ENCODE measurements at places on chromosomes 3 and 15.
A peak's percentile ranks its signal among the peaks of the same experiment; 100 is the strongest.

GRCh38 chr15:22794063-22794462 lies 7.6 kb downstream of the NIPA1 start:
- no peak for DNase-seq

- no peak for DNase-seq
These were observed 60.2 kb downstream of the MAP3K13 start for GRCh38 chr3:185423178-185423577.

- DNase-seq: no peak
These were observed 36.5 kb downstream of the HCN4 start for GRCh38 chr15:73331991-73332925.

GRCh38 chr3:50587373-50587772 lies 18.1 kb downstream of the HEMK1 start:
- no peak for DNase-seq

DNA sequence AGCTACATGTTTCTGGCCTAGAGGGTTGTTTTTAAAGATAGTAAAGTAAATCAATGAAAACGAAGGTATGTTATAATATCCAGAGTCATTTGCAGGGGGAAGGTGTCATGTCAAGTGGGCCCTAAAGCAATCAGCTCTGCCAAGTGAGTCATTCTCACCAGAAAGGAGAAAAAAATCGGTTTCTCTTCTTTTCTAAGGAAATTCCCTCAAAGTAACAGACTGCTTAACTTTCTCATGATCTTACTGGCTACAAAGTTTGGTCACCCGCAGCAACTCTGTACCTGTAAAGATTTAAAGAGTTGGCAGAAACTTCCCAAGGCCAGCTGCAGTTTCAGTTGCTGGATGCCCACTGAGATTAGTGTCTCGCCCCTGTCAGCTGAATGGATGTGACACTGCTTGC lies 5.5 kb upstream of the FSIP1 start:
- DNase-seq: no peak

DNA sequence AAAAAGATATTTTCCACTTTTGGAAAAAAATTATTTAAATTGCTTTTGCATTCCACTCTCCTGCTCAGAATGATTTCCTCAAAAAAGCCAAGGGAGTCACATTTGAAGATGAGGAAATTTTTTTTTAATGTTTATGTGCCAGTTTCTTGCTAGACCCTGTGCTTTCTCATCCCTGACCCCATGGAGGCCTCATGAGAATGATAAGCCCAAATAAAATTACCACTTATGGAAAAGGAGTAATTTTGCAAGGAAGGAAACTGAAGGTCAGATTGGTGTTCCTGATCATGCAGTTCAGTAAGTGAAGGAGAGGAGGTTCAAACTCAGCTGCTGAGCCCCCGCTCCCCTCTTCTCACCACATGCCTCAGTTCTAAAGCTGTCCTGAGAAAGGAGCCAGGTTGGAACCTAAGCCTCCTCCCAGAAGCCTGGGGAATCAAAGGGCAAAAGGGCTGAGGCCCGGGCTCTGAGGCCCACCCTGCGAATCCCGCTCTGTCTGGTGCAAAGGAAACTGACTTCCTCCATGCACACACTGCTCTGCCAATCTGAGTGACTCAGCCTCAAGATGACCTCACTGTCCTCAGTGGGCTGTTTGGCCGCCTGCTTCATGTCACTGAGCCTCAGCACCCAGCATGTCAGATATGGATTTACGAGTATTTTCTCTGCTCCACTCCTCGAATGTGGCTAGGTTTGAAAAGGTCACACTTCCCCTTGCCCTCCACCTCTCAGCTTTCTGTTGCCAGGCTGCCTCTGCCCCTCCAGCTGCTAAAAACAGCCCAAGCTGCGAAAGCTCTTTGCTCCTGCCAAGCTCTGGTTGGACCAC lies 56.9 kb upstream of the FLNB start:
- DNase-seq: no peak

DNA sequence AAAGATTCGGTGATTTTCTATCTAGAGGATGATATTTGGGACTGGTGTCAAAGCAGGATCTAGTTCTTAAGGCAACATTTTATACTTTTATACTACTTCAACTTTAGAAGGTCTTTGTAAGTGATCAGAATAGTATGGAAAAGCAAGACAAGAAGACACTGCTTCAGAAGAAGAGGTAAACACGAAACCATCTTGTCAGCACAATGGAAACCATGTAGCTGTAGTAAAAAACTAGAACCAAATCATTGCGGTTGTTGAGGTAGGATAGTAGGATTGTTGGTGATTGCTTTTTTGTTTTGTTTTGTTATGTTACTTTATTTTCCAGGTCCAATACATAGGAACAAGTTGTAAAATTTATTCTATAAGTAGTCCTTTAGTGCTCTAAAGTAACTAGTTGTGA lies 40.0 kb downstream of the SEMA6D start:
- no peak for DNase-seq

- no peak for DNase-seq
These were observed 186.4 kb upstream of the NANOGP8 start for GRCh38 chr15:35271371-35272043.

- no peak for DNase-seq
These were observed 18.2 kb upstream of the JMJD7 start for GRCh38 chr15:41809526-41810220.

DNA sequence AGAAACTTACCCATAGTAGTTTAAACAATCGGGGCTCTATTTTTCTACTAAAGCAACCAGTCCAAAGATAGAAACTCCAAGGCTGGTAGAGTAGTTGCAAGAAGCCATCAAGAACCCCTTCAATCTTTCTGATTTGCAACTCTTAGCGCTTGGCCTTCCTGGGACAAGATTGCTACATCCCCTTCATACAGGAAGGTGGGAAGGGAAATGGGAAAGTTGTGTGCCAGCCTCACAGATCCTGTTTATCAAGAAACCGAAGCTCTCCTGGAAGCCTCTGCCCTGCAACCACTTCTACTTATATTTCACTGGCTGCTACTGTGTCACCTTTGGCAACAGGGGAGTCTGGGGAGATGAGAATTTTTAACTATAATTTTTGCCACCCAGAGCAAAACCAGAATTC lies 46.2 kb downstream of the OSBPL10 start:
- peak; percentile 71 for DNase-seq

DNA sequence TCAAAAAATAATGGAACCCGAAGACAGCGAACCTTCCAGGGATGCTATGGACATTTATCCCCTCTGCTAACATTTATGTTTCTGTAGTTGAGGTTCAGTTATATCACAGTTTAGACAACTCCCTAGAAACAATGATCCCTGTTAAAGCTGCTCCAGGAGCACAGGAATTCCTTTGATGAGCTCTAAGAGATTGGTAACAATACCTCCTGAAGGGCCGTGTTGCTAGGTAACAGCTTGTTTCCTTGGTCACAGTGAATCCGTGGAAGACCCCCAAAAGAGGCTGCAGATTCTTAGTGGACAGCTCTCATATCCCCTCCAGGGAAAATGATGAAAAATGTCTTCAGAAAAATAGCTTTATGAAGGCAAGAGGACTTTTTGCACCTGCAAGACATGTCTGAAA lies 160.2 kb downstream of the SERPINI1 start:
- DNase-seq: no peak

DNA sequence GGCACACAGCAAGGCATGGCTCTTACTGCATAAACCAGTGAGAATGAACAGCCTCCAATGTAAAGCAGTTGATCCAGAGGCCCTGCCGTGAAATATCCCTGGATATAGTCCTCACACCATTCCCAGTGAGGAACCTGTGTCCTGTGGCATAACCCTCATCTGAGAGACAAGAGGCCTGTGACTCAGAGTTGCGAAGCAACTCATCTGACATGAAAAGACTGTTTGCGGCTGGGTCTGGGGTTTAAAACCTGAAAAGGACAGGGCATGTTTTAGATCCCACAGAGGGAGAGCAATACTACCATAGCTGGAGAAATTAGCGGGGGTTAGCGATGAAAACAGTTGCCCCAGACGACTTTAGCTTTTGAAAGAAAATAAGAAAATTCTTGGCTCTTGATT lies 165.3 kb upstream of the BHLHE40 start:
- no peak for DNase-seq

GRCh38 chr3:32614956-32615355 lies 44.3 kb upstream of the DYNC1LI1 start:
- DNase-seq: peak; percentile 83

DNA sequence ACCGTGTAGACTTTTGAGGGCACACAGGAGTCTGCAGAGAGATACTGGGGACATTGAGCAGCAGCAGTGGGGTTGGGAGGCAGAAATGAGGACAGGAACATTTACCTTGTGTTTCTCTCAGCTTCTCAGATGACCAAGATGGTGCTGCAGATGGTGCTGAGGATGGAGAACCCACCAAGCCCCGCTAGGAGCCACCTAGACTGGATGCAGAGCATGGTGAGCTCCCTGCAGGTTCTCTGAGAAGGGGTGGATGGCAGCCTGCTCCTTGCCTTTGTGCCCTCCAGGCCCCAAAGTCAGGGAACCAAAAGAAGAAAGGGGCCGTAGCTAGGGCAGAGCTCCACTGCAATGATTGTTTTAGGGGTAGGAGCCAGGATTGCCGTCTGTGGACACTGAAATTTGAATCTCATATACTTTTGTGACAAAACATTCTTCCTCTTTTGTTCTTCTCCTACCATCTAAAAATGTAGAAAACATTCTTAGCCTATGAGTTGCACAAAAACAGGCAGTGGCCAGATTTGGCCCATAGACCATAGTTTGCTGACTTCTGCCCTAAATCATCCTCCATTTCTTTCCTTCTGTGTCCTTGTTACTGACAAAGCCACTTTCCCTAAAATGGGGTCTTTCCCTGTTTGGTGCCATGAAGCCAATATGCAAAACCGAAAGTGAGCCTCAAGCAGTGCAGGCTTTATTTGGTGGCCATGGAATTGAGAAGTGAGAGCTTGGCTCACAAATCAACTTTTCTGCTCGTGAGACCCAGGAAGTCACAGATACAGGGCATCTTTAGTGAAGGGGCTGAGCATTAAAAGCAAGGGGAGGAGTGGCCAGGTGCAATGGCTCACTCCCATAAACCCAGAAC lies 11.9 kb upstream of the MUC20 start:
- DNase-seq: no peak

DNA sequence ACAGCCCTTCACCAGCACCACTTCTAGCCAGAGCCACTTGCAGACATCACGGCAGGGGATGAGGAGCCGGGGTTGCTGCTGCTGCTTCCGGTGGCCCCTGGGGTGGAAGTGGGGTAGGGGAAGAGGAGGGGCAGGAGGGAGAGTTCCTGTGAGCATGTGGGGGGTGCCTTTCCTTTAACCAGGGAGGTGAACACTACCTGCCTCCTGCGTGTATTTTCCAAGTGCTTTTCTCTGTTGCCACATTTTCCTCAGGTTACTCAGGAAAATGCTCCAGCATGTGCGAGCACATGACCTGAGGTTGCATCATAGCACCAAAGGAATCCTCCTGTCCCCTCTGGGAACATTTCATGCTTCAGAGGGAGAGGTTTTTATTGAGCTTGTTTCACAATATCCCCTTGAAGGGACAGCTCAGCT lies 12.2 kb upstream of the SACM1L start:
- DNase-seq: no peak

GRCh38 chr15:60021589-60022378 lies 17.7 kb downstream of the FOXB1 start:
- DNase-seq: no peak

- no peak for DNase-seq
These were observed 527.5 kb downstream of the NTRK3 start for GRCh38 chr15:87728998-87729397.

GRCh38 chr3:78026318-78026828 lies 986.5 kb downstream of the ROBO2 start:
- no peak for DNase-seq

DNA sequence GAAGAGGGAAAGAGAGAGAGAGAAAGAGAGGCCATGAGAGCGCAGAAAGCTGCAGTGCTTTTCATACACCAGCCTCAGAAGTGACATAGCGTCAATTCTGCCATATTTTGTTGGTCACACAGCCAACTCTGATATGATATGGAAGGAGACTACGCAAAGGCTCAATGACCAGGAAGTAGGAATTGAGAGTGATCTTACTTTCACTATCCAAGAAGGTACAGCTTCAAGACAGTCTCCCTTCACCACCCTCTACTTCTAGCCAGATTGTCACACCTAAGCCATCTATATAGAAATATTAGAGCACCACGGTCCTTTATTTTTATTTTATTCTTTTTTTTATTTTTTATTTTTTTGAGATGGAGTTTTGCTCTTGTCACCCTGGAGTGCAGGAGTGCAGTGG lies 21.1 kb downstream of the PARP15 start:
- DNase-seq: no peak

DNA sequence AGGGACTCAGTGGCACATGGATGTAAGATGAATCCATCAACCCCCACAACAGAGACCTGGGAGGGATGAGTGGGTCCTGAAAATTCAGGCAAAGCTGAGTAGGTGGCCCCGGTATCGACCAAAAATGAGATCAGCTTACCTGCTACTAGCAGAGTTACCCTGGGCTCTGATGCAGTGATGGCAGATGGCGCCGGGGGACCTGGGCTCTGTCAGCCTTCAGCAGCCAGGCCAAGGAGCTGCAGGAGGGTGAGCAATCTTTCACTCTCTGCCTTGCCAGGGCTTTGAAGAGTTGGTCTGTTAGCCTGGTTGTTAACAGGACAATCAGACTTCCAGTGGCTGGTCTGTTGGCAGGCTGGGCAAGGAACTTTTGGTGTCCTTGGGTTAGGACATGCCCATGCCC lies 1054.8 kb downstream of the SI start:
- DNase-seq: no peak

DNA sequence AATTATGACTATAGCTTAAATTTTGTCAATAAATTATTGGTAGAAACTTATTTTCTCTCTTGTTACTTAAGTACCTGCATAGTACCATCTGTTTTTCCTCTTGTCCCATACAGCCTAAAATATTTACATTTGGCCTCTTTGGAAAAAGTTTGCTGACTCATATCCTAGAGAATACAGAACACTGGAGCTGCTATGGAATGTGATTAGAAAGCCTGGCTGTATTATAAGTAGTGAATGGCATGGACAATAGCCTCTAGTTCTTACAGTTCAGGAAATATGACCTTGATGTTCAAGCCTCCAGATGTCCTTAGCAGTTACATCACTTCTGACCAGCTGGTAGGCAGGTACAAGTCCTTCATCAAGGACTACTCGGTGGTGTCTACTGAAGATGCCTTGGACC lies 28.3 kb downstream of the ST8SIA2 start:
- no peak for DNase-seq

DNA sequence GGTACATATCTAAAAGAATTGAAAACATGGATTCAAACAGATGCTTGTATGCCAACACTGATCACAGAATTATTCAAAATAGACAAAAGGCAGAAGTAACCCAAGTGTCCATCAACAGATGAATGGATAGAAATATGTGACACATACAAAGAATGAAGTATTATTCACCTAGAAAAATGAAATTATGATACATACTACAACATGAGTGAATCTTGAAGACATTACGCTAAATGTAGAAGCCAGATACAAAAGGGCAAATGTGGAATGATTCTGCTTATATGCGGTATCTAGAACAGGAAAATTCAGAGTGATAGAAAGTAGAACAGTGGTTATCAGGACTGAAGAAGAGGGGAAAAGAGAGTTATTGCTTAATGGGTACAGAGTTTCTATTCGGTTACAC lies 26.2 kb upstream of the SLC12A8 start:
- no peak for DNase-seq

GRCh38 chr15:25869701-25870100 lies 6.6 kb upstream of the ATP10A start:
- no peak for DNase-seq

- no peak for DNase-seq
These were observed 825.0 kb upstream of the GBE1 start for GRCh38 chr3:82586414-82586813.
